Heart right ventricle (tissue), 16 donors: ENCODE measurements at places on chromosomes 7 and 10.

GRCh38 chr10:47136866-47137265 lies 163.1 kb upstream of the GDF10 start:
- no peak for DNase-seq

DNA sequence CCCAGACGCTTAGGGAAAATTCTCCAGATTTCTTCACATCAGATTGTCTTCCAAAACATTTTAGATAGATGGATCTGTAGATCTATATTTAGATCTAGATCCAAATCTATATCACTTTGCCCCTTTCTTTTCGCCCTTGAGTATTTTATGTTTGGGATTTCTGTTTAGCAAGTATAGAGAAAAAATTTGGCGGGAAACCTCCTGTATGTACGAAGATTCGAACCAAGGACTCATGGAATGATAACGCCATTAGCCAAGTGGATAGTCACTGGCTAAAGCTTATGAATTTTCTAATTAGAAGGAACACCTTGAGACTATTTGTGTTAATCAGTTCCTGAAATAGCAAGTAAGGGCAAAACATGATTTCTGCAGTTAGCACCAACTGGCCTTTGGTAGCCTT lies 1.2 kb downstream of the THNSL1 start:
- DNase-seq: no peak

DNA sequence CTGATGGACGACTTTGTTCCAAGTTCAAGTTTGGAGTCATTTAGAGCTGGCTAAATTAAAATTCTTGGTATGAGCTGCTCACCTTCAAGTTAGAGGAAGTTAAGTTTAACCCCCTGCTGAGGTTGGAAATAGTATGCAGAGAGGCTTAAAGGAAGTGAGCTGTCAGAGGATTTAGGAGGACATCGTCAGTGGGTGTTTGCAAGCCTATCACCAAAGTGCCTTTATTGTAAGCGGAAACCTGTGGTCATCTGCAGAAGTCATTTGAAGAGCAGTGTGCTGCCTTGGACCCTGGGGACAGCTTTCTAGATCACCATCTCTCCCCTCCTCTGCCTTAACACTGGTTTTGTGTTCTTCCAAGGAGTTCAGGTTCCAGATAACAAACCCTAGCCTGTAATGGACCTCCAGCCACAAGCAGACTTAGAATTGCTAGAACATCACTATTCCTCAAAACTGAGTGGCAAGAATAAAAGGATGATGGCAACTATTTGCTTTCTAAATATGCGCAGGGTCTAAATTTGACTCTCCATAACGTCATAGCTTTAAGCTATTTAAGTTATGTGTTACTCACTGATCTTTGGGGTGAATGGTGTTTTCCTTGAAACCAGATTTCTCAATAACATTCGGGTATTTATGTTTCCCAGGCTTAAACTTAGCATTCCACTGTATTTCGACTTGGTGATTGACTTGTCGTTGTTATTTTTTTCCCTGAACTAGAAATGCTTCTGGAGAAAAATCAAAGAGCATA lies 93.4 kb downstream of the SLC39A12 start:
- no peak for DNase-seq

DNA sequence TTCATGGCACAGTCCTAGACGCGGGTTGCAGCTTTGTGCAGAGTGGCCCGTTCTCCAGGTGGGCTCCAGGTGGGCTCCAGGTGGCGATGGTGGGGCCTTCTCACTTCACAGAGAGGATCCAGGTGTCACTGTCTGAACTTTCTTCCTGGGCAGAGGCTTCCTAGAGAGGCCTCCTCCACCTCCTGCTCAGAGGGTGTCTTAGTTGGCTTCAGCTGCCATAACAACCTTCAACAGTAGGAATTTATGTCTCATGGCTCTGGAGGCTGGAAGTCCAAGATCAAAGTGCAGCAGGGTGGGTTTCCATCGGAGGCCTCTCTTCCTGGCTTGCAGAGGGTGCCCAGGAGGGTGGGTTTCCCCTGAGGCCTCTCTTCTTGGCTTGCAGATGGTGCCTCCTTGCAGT lies 125.1 kb downstream of the GLRX3 start:
- DNase-seq: no peak

GRCh38 chr10:33026422-33026821 lies 68.4 kb upstream of the ITGB1 start:
- DNase-seq: no peak

DNA sequence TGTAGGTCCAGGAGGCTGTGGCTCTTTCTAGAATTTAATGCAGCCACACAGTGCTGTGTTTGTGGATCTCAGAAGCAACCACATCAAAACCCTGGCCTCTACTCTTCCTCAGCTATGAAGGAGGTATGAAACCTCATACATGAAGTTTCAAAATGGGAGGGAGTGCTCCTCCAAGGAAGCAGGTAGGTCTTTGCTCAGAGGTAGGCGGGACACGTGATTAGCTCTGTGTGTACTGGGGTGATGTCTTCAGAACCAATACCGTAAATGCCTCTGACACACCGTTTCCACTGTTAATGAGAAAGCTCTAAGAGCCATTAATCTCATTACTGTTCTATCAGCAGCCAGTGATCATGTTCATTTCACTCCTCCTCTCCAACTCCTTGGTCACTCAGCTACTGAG lies 126.1 kb downstream of the PLXNA4 start:
- DNase-seq: no peak

DNA sequence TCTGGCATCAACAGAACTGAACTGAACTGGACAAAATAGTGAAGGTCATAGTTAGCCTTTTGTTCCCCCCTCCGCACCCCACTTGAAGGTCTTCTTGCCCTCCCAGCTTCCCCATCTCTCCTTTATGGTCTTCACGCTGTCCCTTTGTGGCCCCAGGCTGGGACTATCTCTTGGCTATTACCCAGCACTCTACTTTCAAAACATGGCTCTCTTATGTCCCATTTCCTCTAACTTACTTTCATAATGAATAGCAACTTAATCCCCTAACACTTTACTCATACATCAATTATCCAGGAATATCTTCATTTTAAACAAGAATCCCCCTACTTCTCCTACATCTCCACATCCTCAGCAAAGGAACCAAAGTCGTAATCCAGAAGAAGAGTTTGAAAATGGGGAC lies 135.3 kb upstream of the ITGB1 start:
- DNase-seq: no peak

DNA sequence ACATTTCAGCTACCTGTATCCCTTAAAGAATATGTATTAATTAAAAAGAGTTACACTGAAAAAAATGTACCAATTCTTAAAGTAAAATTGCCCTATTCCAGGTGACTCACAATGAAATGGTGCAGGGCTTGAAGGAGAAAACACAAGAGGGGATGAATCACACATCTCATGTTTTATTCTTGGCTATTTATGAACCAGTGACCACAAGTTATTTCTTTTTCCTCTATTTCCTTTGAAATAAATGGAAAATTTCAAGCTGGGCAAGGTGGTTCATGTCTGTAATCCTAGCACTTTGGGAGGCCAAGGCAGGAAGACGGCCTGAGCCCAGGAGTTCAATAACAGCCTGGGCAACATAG lies 106.8 kb downstream of the UBE2H start:
- no peak for DNase-seq

DNA sequence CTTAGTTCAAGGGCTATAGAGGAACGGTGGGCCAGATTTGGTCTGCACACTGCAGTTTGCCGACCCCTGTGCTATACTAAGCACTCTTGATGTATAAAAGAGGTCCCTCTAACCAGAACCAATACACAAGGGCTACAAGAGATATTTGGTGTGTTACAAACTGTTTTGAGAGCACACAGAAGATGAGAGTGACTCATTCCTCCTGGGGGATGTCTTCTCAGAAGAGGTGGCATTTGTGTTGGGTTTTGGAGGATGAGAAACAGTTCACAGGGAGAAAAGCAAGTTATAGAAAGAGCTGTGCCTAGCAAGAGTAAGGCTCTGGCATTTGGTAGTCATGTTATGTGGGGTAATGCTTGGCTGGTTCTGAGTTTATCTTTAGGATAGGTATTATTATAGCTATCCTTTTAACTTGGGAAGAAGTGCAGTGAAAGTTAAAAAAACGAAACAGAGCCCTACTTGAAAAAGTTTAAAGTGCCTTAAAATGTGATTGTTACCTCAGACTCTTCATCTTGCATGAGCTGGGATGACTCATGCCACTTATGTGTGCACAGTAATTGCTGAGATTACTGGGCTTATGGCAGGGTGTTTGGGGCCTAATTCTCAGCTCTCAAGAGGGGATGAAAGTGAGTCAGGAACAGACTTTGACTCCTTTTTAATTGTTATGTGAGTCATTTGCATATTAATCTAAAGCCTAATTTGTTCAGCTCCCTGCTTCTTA lies 160.4 kb downstream of the KIF20B start:
- DNase-seq: no peak

DNA sequence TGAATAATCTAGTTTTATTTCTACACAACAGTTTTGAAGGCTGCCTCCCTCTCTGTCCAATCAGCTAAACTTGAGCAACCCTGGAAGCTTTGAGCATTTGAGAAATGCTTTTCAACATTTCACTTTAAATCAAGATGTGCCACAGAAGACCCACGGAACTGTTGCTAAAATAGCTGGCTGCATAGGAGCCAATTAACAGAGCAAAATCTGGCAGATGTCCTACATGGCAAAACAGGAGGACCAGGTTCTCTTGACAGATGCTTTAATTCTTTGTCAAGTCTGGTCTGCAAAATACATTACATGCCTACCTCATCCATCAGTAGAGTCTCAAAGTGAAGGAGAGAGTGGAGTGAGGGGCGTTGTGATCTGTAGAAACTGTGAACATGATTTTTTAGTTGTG lies 185.9 kb downstream of the DPY19L1 start:
- DNase-seq: no peak

GRCh38 chr7:14184292-14184864 lies 194.9 kb upstream of the ETV1 start:
- no peak for DNase-seq

- DNase-seq: no peak
Observed at GRCh38 chr7:21336743-21337142, 91.1 kb upstream of the SP4 start.

- DNase-seq: no peak
Observed at GRCh38 chr7:47419471-47419870, 162.4 kb downstream of the TNS3 start.
